D721Med (cell line): ENCODE measurements at places on chromosomes 16 and 17.

GRCh38 chr17:19388791-19389785 is 2.1 kb upstream of the MFAP4 start:
- DNase-seq, result no peak

DNA sequence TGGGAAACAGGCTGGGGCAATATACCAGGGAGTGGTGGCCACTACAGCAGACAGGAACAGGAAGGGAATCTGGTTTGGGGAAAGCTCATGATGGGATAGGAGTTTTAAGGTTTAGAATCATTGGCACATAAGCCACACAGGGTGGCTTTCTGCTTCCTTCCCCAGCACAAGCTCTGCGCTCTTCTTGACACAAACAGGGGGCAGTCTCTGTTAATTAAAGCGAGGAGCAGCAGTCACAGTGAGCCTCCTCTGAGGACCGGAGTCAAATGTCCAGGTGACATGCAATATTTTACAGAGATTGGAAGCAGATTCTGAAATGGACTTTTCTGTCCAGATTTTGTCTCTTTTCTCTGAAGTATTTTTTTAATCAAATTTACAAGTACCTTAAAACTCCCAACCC is 2.8 kb upstream of the SHISA9 start:
- DNase-seq, result no peak

- DNase-seq, result no peak
These were observed 9.9 kb downstream of the SLC5A11 start for GRCh38 chr16:24855678-24856077.

- DNase-seq, result no peak
These were observed 5.7 kb downstream of the MATCAP1 start for GRCh38 chr16:67177743-67178699.

GRCh38 chr17:76657505-76658241 is 14.1 kb upstream of the ST6GALNAC1 start:
- no peak for DNase-seq

DNA sequence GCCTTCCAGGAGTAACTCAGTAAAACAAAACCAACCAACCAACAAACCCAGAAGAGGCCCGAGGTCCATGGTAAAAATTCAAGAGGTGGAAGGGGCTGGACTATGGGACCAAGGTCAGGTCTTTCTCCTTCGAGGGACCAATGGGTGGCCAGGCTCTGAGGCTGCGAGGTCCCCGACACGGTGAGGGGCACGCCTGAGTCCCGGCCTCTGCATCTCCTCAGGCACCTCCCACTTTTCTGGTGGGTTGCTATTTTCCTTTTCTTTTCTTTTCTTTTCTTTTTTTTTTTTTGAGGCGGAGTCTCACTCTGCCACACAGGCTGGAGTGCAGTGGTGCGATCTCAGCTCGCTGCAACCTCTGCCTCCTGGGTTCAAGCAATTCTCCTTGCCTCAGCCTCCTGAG is 18.0 kb downstream of the CD7 start:
- no peak for DNase-seq

DNA sequence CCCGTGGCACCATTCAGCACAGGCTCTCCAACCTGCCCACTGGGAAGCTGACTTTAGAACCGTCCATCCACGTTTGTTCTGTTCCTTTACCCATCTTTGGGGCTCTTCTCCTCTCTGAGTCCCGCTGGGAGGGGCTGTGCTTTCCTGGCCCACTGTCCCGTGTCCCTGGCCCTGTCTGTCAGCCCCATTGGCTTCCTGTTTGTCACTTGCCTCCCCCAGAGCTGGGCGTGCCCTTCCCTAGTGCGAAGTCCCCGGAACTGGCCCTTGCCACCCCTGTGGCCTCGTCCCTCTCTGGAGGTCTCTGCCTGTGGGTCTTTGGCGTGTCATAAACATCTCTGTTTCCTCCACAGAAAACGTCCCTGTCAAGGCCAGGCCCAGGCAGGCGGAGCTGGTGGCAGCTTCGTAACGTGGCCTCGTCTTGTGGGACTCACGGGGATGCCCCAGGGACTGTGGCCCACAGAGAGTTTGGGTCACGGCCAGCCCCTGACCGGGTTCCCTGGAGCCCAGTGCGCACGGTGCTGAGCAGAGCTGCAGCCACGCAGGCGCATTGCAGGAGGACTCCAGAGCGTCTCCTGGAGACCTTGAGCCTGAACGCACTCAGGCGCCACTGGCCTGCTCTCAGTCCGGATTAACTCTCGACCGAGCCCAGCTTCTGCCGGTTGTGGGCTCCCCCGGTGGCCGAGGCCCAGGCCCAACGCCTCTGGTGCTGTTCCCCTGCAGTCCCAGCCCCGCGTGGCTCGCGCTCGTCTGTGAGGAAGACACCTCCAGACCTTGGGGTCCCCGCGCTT is 7.3 kb downstream of the CHMP6 start:
- no peak for DNase-seq

DNA sequence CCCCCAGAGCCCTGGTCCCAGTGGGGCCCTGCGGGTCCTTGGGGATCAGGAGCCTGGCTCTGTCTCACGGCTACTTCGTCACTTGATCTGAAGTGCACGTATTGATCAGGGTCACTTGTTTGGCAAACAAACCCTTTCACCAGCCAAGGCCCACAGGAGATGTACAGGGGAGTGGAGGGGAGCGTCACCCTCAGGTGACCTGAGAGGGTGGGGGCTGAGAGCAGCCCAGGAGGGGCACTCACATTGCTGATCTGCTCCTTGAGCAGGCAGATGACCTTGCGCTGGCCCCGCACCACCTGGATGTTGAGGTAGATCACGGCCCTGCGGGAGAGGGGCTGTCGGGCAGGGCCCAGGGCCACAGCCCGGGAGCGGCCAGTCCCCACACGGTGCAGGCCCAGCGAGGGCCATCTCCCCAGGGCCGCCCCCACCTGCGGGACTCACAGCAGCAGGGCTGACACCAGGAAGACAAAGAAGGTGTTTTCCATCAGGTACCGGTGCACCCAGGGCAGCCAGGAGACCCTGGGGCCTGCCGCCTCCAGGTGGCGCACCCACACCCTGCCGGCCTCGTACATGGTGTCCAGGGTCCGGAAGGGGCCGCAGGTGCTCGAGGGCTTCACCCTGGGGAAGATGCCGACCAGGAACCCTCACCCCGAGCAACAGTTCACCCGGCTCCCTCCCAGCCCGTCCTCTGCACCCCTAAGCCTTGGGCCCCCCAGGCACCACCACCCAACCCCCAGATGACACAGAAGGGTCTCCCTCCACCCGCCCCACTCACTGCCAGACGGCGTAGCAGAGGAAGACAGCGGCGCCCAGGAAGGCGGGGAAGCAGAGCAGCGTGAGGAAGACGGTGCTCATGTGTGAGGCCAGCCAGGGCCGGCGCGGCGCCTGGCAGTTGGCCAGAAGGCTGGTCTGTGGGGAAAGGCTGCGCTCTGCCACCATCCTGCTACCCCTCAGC is 11.3 kb downstream of the TMC6 start:
- DNase-seq, result no peak

DNA sequence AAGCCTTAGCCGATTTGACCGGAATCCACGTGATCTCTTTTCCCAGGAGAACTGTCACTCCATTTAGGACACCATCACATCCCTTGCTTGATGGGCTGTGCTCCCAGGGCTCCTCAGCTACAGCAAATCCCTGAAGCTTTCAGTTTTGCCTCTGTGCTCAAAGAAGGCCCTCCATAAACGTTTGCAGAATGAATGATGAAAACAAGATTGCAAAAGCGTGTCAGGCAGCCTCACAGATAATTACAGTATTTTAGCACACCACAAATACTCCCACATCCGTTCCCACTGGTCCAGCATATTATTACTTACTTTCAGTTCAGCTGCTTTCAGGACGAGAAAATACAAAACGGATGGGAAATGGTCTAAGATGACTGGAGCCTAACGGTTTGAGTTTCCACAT is 84.6 kb downstream of the USP31 start:
- DNase-seq, result no peak

- no peak for DNase-seq
These were observed 406.3 kb downstream of the NPIPA8 start for GRCh38 chr16:17930280-17930679.

DNA sequence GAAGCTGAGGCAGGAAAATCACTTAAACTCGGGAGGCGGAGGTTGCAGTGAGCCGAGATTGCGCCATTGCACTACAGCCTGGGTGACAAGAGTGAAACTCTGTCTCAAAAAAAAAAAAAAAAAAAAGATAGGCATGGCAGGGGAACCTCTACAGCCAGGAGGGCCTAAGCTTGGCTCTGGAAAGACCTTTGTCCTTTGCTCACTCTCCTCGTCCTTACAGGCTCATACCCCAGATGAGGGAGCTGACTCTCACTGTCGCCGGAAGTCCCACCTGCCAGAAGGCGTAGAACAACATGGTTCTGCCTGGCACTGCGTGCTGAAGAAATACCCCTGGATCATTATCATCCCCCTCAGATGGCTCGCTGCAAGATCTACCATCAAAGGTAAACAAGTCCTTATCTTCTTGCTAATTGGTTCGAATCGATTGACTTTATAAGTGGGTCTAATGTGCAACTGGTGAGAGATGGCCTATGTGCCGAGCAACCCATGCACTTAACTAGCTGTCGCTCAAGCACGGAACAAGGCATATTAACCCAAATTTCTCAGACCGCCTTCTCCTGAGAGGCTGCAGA is 29.7 kb downstream of the RTN4RL1 start:
- no peak for DNase-seq

GRCh38 chr17:34658811-34659560 is 79.6 kb downstream of the TMEM132E start:
- no peak for DNase-seq

DNA sequence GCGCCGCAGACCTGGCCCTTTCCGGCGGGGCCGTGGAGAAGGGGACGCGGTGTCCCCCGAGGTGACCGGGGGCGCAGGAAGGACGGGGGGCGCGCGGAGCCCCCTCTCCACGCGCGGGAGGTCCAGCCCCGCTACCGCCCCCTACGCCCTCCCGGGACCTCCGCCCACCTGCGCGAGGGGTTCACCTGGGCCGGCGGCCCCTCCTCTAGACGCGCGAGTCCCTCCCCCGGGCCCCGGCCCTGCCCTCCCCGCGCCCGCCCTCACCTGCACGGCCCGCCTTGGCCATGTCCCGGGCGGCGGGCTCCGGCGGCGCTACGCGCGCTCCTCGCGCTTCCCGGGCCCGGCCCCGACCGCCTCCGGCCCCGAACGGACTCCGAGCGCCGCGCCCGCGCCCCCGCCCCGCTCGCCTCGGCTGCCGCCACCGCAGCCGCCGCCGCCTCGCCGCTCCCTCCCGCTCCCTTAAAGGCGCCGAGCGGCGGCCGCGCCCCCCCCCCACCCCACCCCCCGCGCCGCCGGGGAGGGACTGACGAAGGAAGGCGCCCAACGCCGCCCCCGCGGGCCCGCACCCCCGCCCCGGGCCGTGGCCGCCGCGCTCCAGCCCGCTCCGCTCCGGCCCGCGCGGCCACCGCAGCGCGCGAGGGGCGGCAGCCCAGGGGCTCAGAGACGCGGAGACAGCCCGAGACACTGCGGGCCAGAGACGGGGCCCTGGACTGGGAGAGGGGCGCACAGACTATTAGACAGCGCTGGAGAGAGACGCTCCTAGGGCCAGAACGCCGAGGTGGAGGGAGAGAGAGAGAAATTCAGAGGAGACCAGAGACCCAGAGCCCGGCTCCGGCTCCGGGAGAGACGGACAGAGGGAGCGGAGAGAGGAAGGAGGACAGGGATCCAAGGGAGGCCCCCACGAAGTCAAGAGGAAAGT is at the start of gene PITPNM3:
PITPNM3 (minus strand) TSS at position 435 of the 919 bp plus-strand sequence; CDS start at position 286, 149 bp downstream.
- no peak for DNase-seq

GRCh38 chr16:9050102-9050830 is 41.2 kb upstream of the HAPSTR1 start:
- no peak for DNase-seq

- DNase-seq, result no peak
These were observed 15.4 kb upstream of the NDEL1 start for GRCh38 chr17:8420041-8420934.

DNA sequence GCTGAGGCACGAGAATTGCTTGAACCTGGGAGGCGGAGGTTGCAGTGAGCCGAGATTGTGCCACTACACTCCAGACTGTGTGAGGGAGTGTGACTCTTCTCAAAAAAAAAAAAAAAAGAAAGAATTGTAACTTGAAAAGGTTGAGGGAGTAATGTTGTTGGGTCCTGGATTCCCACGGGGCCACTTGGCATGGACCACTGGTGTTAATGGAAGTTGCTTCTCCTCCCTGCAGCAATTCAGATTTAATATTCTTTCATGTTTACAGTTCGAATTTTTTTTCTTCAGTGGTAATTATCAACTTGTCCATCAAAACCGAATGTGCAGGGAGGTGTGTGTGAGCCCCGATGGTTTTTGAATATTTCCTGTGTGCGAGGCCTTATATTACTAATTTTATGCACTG is 7.2 kb downstream of the EPN2 start:
- DNase-seq, result no peak

DNA sequence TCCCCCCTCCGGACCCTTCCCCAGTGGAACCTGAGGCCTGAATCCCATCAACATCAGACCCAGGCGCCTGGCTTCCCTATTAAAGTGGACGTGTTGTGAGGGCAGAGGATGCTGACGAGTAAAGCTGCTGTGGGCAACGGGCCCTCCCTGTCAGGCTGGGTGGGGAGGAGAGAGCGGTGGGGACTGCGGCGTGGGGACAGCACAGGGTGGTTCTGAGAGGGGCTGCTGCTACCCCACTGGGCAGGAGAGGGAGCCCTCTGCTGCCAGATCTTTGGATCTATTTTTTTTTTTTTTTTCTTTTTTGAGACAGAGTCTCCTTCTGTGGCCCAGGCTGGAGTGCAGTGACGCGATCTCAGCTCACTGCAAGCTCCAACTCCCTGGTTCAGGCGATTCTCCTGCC is 5.9 kb downstream of the CA5A start:
- no peak for DNase-seq

DNA sequence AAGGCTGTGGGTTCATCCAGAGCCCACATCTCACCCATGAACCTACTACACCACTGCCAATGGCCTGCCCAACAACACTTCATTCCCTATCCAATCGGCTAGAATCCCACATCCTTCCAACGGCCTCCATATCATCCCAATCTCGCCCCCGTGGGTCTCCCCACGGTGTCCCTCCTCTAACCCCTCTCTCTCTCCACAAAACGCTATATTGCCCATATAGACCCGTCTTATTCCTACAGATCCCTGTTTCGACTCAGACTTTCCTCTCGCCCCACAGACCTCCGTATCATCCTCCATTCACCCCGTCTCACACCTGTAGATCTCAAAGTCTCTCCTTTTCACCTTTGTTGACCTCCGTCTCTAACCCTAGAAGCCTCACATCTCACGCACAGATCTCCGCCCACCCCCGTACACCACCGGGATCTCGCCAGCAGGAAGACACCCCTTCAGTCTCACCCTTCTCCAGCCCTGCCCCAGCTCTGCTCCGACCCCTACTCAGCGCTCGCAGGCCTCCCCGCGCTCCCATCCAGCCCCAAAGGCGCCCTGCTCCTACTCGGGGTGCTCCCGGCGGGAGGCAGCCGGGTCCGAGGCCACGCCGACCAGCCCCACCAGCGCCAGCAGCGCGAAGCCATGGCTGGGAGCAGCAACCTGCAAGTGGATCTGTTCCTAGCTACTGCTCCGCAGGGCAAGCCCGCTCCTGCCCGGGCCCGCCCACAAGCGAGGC is at the start of gene FDXR:
FDXR (minus strand) TSS at position 682 of the 724 bp plus-strand sequence; CDS start at position 632, 50 bp downstream.
- DNase-seq, result no peak
